ENCODE measurements at places on chromosomes 6 and 20.

DNA sequence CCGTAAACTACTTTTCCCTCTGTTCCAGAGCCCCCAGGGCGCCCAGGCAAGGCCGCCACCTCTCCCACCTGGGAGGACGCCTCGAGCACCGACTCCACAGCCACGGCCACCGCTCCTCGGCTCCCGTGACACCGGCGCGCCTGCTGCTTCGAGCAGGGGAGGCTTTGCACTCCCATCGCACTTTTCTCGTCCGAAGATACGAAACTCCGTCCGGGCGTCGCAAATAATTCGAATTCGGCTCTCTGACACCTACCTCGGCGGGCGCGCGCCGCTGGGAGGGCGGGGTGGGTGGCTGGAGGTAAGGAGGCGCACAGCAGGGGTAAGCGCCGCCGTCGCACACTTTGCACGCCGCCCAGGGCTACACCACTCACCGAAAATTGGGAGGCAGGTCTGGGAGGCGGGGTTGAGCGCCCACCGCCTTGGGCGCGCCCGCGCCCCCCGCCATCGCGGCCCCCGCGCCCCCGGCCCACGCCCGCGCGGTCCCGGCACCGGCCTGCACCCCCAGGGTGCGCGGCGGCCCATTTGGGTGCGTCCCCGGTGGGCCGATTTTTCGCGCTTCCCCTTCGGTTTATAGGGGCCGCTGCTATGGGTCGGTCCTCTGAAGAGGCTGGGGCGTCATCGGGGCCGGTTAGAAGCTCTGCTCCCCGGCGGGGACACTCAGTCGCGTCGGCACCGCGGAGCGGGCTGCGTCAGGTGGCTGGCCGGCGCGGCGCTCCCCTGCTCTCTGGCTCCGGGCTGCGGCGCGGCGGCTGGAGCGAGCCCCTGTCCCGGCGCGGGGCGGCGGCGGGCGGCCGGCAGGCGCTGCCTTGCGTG is 36.2 kb downstream of the GNAS start:
- DNase-seq, result peak; percentile 54

- DNase-seq, result no peak
These were observed 13.0 kb downstream of the EFCAB8 start for GRCh38 chr20:32871627-32872160.

DNA sequence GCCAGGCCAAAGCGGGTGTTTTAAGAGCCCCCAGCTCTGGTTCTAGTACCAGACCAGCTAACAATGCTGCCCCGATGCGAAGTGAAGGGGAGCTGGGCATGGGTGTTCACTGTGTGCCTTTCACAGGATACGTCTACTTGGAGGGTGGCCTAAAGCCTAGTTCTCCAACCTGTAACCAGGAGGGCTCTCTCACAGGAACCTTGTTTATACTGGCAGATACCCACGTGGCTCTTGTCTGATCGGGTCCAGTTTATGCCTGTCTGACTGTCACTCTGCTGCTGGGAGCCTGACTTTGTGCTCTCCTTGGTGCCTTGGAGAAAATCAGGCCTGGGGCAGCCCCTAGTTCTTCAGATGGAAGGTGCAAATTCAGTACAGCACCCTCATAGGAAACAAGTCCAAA is 60.2 kb upstream of the RNF144B start:
- DNase-seq, result no peak

GRCh38 chr20:54127855-54128574 is 45.8 kb downstream of the CYP24A1 start:
- no peak for DNase-seq

- no peak for DNase-seq
These were observed 272.9 kb upstream of the KCNQ5 start for GRCh38 chr6:72348926-72349325.

GRCh38 chr20:53555081-53555480 is 38.6 kb downstream of the ZNF217 start:
- DNase-seq, result no peak

All from activated CD4-positive, CD25-positive, alpha-beta regulatory T cell (primary cell).